ENCODE measurements at places on chromosomes 7 and 10.

DNA sequence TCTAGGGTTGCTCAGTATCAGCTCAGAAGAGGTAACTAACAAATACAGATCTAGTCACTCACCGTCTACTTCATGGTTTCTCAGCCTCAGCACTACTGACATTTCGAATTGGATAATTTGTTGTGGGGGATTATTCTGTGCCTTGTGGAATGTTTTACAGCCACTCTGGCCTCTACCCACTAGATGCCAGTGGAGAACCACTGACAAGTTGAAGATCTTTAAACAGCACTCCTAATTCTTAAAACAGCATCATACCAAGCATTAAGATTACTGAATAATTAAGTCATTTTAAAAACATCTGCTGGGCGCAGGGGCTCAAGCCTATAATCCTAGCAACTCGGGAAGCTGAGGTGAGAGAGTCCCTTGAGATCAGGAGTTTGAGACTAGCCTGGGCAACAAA is 82.6 kb downstream of the UPF2 start:
- DNase-seq = no peak

- no peak for DNase-seq
These were observed 13.2 kb downstream of the ARHGAP19 start for GRCh38 chr10:97279121-97279815.

DNA sequence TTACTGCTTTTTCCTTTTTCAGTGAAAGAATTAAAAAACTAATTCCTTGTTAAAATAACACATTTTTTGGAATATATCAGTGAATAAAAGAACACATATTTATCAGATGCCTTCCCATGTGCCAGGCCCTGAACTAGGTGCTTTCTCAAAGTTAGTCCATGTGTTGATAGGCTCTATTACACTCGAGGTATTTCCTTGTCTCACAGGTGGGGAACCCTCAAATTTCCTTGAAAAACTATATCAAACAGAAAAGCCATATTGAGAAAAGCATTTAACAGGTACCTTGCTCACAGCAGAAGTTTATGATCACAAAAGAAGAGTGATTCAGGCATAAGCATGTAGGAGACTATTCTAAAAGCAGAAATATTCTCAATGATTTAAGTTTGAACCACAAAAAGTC is 75.6 kb upstream of the OGDHL start:
- DNase-seq = no peak

DNA sequence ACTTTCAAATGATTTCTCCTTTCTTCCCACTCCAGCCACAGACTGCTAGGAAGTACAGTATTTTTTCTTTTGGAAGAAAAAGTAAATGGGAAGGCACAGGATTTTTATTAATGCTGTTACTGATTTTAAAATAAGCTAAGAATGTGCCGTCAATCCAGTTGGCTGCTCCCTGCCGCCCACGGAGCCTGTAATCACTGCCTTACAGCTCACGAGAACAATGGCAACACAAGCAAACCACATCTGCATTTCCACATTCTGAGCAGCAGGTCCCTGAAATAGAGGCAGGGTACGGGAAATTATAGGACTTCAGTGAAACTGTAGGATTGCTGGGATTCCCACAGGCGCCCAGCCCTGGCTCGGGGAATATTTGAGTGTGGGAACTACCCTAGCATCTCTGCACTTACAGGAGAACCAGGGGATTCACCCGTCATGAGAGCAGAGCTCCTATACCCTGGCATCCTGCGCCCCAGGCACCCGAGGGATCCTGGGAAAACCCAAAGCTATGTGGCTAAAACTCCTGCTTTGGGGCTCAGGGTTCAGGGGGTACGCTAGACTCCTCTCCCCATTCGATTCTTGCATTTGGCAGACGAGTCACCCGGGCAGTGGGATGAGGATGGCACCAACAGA is 72.9 kb upstream of the TNS3 start:
- DNase-seq = no peak

- DNase-seq = no peak
These were observed 19.7 kb upstream of the NRF1 start for GRCh38 chr7:129591868-129592267.

- no peak for DNase-seq
These were observed 1093.0 kb downstream of the GATA3 start for GRCh38 chr10:9147475-9147874.

DNA sequence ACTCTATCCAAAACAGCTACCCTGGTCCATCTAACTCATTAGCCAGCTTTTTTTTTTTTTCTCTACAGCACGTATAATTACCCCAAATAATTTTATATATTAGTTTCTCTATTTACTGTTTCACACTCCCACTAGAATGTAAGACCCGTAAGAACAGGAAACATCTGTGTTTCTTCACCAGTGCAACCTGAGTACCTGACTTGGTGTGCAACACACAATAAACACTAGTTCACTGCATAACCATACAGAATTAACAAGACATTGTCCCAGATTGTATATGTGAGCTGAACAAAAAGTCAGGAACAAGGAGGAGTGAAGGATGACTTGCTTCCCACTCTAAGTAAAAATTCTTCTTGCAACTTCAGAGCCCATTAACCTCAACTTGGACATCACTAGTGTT is 180.2 kb upstream of the AKR1E2 start:
- DNase-seq = no peak

- DNase-seq = no peak
These were observed 6.5 kb upstream of the ERLIN1 start for GRCh38 chr10:100192350-100192749.

GRCh38 chr7:155252892-155253501 is 44.7 kb upstream of the INSIG1 start:
- no peak for DNase-seq

DNA sequence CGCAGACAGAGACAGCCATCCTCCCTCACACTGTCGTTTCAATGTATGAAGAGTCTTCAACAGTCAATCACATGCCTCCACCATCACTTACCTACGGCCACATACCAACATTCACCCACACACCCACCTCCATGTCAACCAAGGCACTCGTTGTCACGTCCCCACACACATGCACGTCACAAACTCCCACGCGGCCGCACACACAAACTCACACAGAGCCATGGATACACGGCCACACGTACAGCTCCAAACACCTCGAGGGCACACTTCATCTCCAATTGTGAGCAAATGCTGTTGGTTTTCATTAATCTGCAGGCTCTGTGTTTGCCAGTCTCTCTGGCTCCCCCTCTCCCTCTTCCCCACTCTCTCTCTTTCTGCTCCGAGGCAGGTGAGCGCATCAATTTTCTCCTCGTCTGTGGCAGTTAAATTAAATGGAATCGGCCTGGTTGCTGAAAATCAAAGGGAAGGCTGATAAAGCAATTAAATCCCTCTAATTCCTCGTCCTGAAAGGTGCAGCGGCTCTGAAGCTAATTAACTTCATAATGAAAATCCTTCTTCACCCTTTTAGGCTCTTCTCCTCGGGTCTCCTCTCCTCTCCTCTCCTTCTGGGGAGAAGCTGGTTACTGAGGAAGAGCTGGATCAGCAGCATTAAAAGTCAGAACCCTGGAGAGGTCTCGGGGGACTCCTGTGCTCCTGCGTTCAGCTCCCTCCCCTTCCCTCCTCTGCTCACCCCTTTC is 53.8 kb upstream of the SLF2 start:
- no peak for DNase-seq
